ENCODE measurements at places on chromosomes 16 and 17.

- H3K4me3 ChIP-seq, result no peak overlapping the region
- H3K27me3 ChIP-seq, result no peaks in the 10 kb centered on the region
- no peaks in the 10 kb centered on the region for H3K36me3 ChIP-seq
These were observed 860.4 kb upstream of the SOX9 start for GRCh38 chr17:71260366-71260940.

DNA sequence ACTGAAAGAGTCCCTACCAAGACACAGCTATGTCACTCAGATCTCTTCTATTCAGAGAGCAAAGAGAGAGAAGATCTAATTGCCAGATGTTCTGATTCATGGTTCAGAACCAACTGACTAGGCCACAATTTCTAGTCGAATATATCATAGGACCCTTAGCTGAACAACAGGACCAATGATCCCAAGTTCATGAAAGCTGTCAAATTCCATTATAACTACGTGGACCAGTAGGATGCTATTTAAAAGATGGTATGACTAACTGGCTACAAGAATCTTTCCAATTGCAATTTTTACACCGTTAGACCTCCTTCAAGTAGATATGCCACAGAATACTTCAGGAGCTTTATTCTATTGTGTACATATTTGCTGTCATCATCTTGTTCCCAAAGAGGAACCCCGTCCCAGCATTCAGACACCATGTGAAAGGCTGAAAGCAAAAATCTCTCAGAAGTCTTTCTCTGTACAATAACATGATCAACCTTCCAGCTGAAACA lies 26.0 kb downstream of the DCUN1D3 start:
- H3K27me3 ChIP-seq, result no peaks in the 10 kb centered on the region
- peak overlapping the region; percentile 93 for H3K27ac ChIP-seq
- peaks cover 76% of the 10 kb centered on the region for H3K4me1 ChIP-seq
- H3K36me3 ChIP-seq, result peaks cover 42% of the 10 kb centered on the region
- no peak for DNase-seq

- H3K36me3 ChIP-seq, result no peaks in the 10 kb centered on the region
- no peak overlapping the region for H3K4me3 ChIP-seq
- DNase-seq, result no peak
- peak overlapping the region; percentile 34 for H3K27ac ChIP-seq
- H3K27me3 ChIP-seq, result peaks cover 58% of the 10 kb centered on the region
These were observed 34.9 kb downstream of the CD300LF start for GRCh38 chr17:74677558-74678466.

- no peak overlapping the region for H3K27ac ChIP-seq
- H3K27me3 ChIP-seq, result peaks cover 10% of the 10 kb centered on the region
- DNase-seq, result no peak
- H3K4me3 ChIP-seq, result no peak overlapping the region
- H3K36me3 ChIP-seq, result no peaks in the 10 kb centered on the region
These were observed 5.7 kb upstream of the CHST4 start for GRCh38 chr16:71520550-71520949.

DNA sequence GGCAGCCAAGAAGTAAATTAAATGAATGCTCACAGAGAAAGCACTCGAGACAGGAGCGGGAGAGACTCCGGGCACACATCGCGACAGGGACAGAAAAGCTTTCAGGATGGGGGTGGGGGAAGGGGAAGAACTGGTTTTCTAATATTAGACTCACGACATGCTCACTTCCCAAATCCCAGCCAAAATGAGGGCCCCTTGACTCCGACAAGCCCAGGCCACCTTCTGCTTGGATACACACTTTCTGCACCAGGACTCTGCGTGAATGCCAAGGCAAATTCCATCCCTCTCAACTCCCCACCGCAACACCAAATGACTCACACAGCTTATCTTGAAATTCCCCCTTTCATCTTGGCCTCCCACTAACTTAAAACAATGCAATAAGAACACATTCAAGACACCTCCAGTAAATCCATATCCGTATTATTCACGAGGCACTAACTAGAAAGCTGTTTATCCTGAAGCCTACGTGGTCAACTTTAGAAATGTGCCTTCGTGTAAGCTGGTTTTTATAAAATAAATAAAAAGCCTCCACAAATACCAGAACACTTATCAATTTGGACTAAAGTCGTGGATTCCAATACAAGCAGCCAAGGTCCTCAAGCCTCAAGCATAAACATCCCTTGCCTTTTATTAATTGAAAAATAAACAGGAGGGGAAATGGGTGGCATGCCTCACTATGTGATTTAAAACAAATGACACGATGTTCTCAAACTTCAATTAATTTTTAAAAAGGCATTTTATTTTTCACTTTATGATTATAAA lies 46.1 kb downstream of the NXN start:
- no peaks in the 10 kb centered on the region for H3K4me1 ChIP-seq
- DNase-seq, result no peak
- H3K27me3 ChIP-seq, result peaks cover 3% of the 10 kb centered on the region
- no peaks in the 10 kb centered on the region for H3K36me3 ChIP-seq

DNA sequence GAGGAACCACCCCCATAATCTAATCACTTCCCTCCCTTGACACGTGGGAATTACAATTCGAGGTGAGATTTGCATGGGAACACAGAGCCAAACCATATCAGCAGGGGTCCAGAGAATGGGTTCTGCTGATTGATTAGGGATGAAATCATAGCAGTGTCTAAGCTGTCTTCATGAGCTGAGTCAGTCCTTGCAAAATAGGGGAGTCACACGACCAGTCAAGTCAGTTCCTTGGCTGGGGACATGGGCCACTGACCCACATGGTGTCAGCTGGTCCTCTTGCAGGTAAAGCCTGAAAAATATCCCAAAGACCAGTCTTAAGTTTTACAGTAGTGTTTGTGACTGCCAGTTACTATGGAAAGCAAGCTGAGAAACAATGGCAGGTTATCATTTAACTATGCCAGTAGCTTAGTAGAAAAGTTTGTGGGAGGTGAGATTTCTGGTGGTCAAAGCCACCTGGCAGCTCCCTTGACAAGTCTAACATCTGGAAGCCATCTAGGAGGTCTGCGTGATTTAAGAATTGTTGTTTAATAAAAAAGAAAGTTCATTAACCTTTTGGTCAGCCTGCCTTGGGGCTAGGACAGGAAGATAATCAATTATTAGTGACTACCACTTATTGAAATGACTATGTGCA lies 15.7 kb upstream of the ATF7IP2 start:
- no peak overlapping the region for H3K27ac ChIP-seq
- no peaks in the 10 kb centered on the region for H3K27me3 ChIP-seq
- no peak overlapping the region for H3K4me3 ChIP-seq
- DNase-seq, result no peak

DNA sequence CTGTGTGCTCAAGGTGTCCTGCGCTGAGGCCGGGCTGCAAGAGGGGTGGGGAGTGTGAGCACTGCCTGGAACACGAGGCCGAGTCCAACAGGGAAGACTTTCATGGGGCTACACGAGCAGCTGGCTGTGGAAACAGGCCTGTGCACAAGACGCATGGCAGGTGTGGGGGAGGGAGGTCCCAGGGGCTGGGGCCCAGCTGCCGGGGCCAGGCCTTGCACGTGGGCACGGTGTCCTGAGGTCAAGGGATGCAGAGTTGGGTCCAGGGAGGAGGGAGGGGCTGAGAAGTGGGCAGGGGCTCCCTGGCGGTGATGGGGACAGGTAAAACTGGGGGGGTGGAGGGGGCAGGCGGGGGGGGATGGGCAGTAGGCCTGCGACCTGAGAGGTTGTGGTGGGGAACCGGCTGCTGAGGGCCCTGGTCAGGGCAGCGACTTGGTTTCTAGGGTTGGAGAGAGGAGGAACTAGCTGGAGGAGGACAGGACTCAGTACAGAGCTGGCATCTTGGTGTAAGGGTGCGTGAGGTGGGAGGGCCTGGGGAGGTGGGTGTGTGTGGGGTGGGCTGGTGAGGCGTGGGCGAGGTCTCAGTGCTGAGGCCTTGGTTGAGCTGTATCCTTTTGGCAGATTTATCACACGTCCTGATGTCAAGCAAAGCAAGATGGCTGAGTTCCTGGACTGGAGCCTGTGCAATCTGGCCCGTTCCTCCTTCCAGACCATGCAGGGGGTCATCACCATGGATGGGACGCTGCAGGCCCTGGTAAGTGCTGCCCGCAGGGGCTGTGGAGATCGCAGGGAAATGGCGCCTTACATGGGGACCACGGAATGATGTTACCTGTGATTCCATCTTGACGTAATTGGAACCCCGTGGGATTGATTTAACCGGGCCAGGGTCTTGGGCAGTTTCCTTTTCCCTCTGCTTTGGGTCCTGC lies 29.4 kb downstream of the TBCD start:
- peaks cover 21% of the 10 kb centered on the region for H3K36me3 ChIP-seq
- no peak overlapping the region for H3K4me3 ChIP-seq
- H3K27ac ChIP-seq, result peak overlapping the region; percentile 12
- DNase-seq, result no peak
- no peaks in the 10 kb centered on the region for H3K27me3 ChIP-seq

- H3K27me3 ChIP-seq, result no peaks in the 10 kb centered on the region
- no peaks in the 10 kb centered on the region for H3K36me3 ChIP-seq
- no peaks in the 10 kb centered on the region for H3K4me1 ChIP-seq
- no peak for DNase-seq
These were observed 24.0 kb downstream of the CCDC42 start for GRCh38 chr17:8720596-8720995.

DNA sequence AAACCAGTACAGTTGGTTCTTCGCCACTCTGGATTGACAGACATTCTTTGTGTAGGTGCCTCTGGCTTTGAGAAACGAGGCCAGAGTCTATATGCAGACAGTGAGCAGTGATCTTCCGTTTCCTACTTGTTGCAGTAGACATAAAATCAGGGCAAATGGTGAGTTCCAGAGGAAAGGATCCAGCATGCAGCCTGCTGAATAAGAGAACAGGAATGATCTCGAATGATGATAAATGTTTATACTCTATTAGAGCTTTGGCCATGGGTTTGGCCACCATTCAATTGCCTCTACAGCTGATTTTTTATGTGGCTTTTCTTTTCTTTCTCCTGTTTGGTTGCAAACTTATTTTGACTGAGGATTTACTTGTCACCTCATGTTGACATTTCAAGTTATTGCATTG lies 286.7 kb downstream of the IRX3 start:
- H3K4me3 ChIP-seq, result no peak overlapping the region
- no peak for DNase-seq
- no peaks in the 10 kb centered on the region for H3K27me3 ChIP-seq

Measured in activated CD4-positive, alpha-beta memory T cell treated with anti-CD3 and anti-CD28 coated beads, Interleukin-2, amount 10 ng/mL, durations not matched to agents 7 days and 5 days (primary cell).